ENCODE measurements at places on chromosomes 4 and X. TPM values are rescaled to one million over a fixed set of nuclear protein-coding genes. Genes with fewer than 3 reads are reported as not detected.

MAML3 gene
- total RNA-seq: 0.42 TPM

HPGDS gene
- total RNA-seq: not detected

ASMT gene
- total RNA-seq: not detected

VCX3A gene
- not detected for total RNA-seq

TCEAL5 gene
- not detected for total RNA-seq

GPR119 gene
- total RNA-seq: not detected

AMTN gene
- 0.26 TPM for total RNA-seq

SHROOM4 gene
- 6.8 TPM for total RNA-seq

SCML2 gene
- total RNA-seq: 30.2 TPM

FHDC1 gene
- total RNA-seq: 2.0 TPM

EGFL6 gene
- total RNA-seq: not detected

PDE5A gene
- 4.3 TPM for total RNA-seq

CCDC110 gene
- total RNA-seq: not detected

PRSS12 gene
- 9.9 TPM for total RNA-seq

DNA sequence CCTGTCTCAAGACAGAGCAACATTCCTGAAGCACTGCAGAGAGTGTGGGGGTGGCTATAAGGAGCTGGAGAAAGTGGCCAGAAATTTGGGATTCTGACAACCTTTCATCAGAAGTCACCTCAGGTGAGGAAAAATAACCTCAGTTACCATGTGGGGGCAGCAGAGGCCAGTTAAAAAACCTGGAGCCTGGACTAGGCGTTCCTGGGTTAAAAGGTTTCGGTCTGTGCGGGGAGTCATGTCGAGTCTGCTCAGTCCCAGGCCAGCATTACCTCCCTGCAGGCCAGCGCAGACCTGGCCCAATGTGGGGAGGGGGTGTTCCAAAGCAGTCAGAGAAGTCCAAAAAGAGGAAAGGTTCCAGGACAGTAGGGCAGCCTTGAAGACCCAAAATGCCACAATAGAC is 10.9 kb upstream of the NALF2 start:
- peak; percentile 53 for DNase-seq

DNA sequence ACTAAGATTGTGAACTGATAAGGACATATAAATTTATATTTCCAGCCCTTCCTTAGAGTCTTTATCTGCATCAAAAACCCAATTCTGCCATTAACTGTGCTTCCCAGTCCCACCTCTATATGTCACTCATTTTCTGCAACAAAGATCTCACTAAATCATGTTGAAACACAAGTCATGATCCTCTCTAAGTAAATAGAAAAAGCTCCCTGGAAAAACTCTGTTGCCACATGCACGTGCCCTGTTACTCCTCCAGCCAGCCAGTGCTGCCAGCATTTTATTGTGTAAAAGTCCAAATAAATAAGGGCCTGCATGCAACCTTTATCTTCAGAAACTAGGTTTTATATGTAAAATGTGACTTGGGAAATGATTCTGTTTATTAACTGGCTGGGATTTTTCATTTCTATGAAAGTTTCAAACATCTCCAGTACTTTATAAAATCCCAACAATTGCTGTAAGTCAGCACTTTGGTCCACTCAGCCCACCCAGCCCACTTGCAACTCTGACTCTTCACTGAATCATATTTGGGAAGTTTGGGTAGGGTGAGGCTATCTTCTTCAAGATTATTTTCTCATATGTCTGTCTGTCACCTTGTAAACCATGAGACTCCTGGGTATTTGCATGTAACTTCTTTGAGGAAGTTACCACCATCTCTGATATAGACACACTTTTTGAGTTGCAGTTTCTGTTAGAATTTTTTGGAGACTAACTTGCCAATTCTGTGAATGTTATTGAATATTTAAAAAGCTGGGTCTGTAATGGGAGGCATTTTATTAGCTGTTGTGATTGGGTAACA is 40.0 kb upstream of the SMARCA5 start:
- DNase-seq: no peak

- DNase-seq: no peak
Observed at GRCh38 chr4:189613207-189613606, 327.5 kb upstream of the FRG1 start.

GRCh38 chr4:53917729-53918128 is 146.7 kb downstream of the CHIC2 start:
- no peak for DNase-seq

DNA sequence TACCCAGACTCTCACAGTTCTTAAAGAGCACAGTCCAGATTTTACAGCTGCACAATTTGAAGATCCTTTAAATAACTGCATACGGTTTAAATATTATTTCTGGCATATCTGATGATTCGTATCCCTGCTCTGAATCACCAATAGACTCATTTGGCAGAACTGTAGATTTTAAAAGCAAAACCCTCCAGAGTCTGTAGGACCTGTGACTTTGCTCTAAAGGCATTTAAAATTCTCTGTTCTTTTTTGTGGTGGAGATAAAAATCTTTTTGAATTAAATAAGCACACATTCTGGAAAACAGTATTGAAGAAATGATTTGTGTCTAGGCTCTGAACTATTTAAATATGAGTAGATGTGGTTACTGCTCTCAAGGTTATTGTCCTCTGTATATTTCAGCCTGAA is 246.2 kb upstream of the PITX2 start:
- no peak for DNase-seq

GRCh38 chr4:15479089-15479912 is 9.6 kb downstream of the CC2D2A start:
- DNase-seq: peak; percentile 89

GRCh38 chr4:8594097-8595038 is 1.8 kb downstream of the CPZ start:
- DNase-seq: peak; percentile 88

DNA sequence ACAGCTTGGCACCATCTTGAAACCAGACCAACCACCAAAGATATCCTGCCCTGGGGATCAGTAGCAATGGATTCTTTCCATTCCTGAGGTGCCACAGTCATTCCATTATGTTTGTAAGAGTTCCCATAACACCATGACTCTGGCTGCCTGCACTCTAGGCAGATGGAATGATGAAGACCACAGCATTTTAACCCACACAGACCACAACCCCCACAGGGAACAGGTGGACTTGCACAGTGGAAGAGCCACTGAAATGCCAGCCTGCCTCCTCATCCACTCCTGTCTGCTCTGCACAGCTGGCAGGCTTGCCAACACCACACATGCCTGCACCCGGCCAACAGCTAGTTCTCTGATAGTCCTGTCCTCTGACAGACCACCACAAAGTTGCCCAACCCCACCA is 2362.2 kb upstream of the AGA start:
- DNase-seq: peak; percentile 25

GRCh38 chr4:120918788-120919187 is 3.7 kb downstream of the PRDM5 start:
- no peak for DNase-seq

DNA sequence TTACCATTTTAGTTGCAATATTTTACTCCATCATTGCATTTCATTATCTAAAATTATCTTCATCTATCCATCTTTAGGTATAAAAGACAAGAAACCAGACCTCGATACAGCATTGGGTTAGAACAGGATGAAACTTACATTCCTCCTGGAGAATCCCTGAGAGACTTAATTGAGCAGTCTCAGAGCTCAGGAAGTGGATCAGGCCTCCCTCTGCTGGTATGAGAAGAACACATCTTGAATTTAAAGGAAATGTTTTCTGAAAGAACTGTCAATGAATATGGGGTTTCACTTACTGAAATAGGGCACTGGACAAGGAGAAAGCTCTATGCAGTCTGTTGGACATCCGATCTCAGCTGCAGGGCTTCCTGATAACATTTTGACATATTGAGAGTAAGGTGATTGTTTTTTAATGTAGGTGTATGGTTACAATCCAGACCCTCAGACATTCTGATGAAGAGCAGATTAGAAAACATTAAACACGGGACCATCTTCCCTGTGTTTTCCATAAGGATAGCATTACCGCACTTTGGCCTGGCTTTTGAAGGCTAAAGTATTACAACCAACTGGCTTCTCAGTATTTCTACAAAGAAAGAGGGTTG is 367.2 kb downstream of the BMPR1B start:
- DNase-seq: peak; percentile 53

GRCh38 chr4:789571-790465 is 36.1 kb downstream of the CPLX1 start:
- peak; percentile 36 for DNase-seq

- DNase-seq: no peak
Observed at GRCh38 chr4:145177906-145178538, 2.4 kb downstream of the OTUD4 start.

DNA sequence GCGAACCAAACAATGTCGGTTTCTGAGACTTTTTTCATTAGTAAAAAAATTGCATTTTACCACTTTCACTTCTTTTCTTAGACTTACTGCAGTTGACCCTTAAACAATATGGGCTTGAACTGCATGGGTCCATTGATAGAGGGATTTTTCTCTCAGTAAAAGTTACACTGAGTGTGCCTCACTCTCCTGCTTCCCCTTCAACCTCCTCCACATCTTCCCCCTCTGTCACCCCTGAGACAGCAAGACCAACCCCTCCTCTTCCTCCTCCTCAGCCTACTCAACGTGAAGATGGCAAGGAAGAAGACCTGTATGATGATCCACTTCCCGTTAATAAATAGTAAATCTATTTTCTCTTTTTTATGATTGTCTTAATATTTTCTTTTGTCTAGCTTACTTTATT is 43.4 kb downstream of the TEC start:
- no peak for DNase-seq

DNA sequence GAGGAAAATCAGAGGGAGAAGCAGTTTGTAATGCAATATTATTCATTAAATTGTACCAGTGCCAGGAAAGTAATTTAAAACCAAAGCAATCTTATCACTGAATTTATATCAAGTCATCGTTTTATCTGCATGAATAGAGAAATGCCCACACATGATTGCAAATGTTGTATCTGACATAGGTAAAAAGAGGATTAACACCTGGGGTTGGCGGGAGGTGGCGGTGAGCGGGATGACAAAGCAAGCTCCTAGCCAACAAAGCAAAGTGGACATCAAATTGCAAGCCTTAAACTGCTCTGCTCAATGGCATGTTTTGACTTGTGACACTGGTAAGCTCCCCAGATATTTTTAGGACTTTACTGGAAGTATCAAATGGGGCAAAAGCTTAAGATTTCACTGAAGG is 16.4 kb downstream of the HPGD start:
- DNase-seq: no peak

- peak; percentile 85 for DNase-seq
Observed at GRCh38 chr4:144463896-144464295, 182.1 kb upstream of the HHIP start.

DNA sequence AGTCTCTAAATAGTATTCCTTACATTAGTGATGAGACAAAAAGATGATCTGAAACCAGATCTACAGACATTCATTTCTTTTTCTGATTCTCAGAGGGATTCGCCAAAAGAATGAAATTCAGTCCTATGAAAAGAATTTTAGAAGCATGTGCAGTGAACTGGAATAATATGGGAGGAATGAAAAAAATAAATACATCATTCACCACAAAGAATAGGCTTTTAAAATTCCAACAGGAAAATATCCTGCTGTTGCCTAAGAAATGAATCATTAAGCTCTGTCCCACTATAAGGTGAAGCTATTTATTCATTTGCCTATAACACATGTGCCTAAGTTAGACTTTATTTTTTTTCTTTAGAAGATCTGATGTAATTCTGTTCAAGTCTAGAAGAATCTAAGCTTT is 165.9 kb downstream of the IL15 start:
- DNase-seq: no peak

- no peak for DNase-seq
Observed at GRCh38 chr4:74327762-74328161, 19.5 kb downstream of the EPGN start.

GRCh38 chr4:2688697-2689096 is 67.4 kb downstream of the TNIP2 start:
- no peak for DNase-seq

DNA sequence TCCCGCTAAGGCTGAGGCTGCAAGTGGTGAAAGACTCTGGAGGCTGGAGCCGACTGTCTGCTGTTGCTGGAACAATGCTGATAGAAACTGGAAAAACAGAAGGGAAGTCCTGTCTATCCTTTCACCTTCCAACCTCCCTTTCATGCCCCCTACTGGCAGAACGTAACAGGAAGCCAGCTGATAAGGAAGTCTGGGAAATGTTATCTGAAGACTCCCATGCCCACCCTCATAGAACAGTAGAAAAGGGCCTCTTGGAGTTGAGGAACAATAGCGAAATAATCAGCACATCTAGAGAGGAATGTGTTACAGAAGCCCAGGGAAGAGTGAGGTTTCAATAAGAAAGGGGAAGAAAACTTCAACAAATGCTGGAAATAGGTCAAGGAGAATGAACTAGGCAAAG is 117.1 kb upstream of the DKK2 start:
- peak; percentile 5 for DNase-seq

GRCh38 chr4:15757054-15757453 is 21.1 kb upstream of the CD38 start:
- DNase-seq: no peak

DNA sequence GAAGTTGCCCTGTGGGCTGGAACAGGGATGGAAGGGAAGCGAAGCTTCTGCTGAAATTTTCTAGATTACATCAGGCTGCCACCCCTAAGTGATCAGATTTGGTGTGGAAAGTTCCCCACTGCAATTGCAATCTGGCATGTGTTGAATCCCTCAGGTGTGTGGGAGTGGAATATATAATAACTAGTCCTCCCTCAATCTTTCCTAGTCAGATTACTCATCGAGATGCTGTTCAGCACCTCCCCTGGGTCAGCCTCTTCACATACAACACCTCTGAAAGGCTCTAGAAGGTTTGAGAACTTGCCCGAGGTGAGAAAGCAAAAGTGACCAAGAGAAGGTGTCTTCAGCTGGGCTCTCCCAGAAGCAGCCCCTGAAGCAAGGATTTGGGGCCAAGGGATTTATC is 336.8 kb downstream of the BCOR start:
- no peak for DNase-seq

Measured in SJCRH30 (cell line).